ENCODE measurements at places on chromosomes 16 and 17. TPM values are rescaled to one million over a fixed set of nuclear protein-coding genes. Genes with fewer than 3 reads are reported as not detected.

- H3K36me3 ChIP-seq: no peaks in the 10 kb centered on the region
- peaks cover 40% of the 10 kb centered on the region for H3K27me3 ChIP-seq
- no peak for DNase-seq
- no peak overlapping the region for H3K4me3 ChIP-seq
Observed at GRCh38 chr17:39169101-39169500, 3.1 kb upstream of the ARL5C start.

DNA sequence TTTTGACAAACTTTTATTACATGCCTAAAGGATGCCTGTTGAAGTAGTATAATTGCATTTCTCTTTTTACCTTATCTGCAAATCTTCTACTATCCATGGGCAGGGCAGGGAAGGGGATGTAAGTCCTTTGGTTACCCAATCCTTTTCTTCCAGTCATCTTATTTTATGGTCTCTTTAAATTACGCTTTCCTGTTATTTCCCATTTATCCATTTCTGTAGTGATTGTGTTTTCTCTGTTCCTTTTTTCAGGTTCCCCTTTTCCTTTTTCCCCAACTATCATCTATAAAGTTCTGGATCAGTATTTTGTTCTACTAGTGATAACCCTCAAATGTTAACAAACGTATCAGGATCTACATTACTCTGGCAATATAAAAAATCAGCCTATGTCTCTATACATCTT is 3.3 kb upstream of the ABCA9 start:
- H3K4me3 ChIP-seq: no peak overlapping the region
- no peak overlapping the region for H3K27ac ChIP-seq
- peak; percentile 32 for DNase-seq

GRCh38 chr17:81090361-81091136 is 55.6 kb downstream of the BAIAP2 start:
- H3K4me3 ChIP-seq: no peak overlapping the region
- peaks cover 21% of the 10 kb centered on the region for H3K36me3 ChIP-seq
- peak; percentile 73 for DNase-seq
- H3K27me3 ChIP-seq: no peaks in the 10 kb centered on the region
- H3K27ac ChIP-seq: peak overlapping the region; percentile 35
- H3K4me1 ChIP-seq: peaks cover 54% of the 10 kb centered on the region

BLTP2 gene
- total RNA-seq: 52.9 TPM

DNA sequence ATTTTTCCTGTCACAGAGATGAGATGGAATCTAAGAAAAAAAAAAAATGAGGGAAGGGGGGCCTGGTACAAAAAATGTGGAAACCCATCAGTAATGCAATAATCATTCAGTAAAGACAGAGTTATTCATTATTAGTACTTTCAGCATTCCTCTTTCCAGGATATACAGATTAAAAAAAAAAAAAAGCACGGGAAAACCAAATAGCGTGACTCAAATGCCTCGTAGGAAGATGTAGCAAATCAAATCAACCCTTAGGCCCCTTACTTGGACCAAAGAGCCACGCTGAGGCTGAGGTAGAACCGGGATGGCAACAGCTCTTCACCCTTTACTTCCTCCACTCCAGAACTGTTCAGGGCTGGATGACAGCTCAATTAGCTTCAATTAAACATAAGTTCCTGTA is 52.5 kb downstream of the SMG6 start:
- no peak overlapping the region for H3K27ac ChIP-seq
- H3K4me1 ChIP-seq: no peaks in the 10 kb centered on the region
- H3K36me3 ChIP-seq: peaks cover 16% of the 10 kb centered on the region
- no peak for DNase-seq
- H3K4me3 ChIP-seq: no peak overlapping the region

DNA sequence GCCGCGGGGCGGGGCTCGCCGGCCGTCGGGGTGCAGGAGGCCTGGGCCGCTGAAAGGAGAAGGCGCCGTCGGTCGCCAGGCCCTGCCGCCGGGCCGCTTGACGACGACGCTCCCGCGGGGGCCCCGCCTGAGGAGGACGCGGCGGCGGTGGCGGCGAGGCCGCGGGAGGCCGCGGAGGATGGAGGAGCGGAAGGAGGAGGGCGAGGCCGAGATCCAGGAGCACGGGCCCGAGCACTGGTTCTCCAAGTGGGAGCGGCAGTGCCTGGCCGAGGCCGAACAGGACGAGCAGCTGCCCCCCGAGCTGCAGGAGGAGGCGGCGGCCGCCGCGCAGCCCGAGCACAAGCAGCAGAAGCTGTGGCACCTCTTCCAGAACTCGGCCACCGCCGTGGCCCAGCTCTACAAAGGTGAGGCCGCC is 430 bp downstream of the HAPSTR1 start:
- H3K27ac ChIP-seq: peak overlapping the region; percentile 95
- no peak for DNase-seq
- no peaks in the 10 kb centered on the region for H3K27me3 ChIP-seq
- peak overlapping the region; percentile 88 for H3K4me3 ChIP-seq
- peaks cover 22% of the 10 kb centered on the region for H3K4me1 ChIP-seq

DNA sequence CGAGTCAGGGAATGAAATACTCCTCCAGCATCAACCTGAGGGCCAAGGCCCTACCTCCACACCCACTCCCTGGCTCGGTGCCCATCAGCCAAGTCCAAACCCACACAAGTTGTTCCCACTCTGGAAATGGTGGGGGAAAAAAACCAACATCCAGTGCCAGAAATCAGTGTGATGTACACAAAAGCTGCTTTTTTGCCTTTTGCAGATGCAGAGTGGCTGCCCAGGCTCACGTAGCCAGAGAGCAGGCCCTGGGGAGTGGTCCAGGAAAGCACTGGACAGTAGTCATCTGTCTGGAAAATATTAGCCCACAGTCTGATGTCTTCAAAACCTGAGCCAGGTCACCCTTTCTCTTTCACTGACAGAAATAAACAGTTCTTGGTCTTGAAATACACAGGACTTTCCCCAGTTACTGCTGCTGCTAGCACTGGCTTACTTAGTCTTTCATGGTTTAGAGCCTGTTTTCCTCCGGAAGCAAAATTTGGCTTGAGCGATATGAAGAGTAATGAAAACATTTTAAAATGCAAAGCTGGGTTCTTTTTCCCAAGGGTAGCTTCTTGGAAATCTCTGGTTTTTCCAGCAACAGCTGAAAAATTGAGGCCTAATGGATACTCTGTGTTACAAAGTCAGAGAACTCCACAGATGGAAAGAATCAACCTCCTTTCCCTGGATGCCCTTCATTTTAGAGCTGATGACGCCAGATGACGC is 18.2 kb upstream of the NOS2 start:
- no peaks in the 10 kb centered on the region for H3K27me3 ChIP-seq
- peak; percentile 98 for DNase-seq
- H3K36me3 ChIP-seq: no peaks in the 10 kb centered on the region
- H3K27ac ChIP-seq: peak overlapping the region; percentile 89
- H3K4me3 ChIP-seq: no peak overlapping the region

Measured in muscle of leg (tissue), 16 donors.